ENCODE measurements at places on chromosomes 7 and 10.

DNA sequence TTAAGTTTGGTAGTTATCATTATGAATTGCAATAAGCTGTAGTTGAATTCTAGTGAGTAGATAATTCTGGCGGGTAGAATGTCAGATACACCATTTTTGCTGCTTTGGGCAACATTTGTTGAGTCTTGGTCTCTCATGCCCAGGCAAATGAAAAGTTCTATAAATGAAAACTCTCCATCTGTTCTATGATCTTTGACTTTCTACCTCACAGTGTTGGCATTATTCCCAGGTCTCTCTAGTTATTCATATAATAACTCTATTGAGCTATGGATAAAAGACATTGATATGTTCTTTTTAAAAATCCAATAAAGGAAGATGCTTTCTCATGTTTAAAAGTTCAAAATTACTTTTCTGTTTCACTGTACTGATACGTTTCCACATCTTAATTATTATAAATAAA lies 415.3 kb upstream of the SEMA3D start:
- peak; percentile 5 for DNase-seq

GRCh38 chr10:124198871-124199270 lies 105.5 kb upstream of the CHST15 start:
- no peak for DNase-seq

DNA sequence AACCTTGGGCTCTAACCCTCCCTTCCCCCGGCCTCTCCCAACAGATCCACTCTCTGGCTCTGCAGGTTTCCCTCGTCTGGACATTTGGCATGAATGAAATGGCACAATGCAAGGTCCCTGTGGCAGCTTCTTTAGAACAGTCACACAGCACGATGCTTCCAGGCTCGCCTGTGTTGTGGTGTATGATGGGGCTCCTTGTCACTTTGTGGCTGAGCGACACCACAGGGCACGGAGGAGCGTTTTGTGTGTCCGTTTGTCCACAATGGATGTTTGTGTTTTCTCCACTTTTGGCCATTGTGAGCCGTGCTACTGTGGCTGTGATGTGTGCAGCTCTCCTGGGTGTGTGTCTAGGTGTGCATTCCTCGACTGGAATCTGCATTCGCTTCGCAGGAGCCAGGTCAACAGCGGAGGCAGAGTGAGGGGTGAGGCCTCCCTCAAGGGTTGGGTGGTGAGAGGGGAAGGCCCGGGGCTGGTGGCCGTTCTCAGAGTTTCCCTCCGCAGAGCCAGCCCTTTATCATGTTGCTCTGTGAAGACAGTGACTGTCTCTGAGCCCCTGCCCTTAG lies 22.3 kb upstream of the SHH start:
- DNase-seq = no peak

- DNase-seq = no peak
Observed at GRCh38 chr7:121219026-121219425, 109.8 kb upstream of the WNT16 start.

DNA sequence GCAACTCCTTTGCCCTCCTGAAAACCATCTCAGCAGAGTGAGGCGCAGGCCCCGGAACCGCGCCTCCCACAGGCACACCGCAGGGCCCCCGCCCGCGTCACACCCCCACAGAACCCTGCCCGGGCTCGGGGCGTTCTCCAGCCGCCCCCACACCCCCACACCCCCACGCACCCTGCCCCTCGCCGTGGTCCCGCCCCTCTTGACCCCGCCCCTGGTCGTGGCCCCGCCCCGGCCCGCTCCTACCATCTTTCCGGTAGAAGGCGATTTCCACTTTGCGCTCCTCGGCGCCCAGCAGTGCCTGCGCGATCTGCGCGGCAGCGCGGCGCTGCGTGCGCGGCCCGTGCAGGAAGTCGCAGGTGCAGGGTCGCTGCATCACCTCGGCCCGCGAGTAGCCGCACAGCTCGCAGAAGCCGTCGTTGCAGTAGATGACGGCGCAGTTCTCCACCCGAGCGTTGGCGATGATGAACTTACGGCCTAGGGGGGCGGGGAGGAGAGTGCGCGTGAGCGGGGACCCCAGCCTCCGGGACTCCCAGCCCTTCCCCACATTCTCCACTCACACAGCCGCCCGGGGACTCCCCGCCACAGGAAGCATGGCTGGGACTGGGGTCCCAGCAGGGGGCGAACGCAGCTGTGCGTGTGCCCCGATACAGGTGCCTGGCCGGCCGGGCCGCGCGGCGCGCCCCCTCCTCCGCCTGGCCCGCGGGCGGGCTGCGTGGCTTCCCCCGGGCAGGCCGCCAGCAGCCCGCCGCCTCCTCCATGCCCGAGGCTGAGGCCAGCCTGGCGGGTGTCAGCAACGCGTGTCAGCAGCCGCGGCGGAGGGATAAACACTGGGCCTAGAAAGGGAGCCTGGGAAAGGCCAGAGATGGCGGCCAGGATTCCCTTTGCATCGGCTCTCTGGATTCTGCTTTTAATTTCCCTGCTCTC lies 3.4 kb downstream of the KCNH2 start:
- DNase-seq = no peak

- no peak for DNase-seq
Observed at GRCh38 chr7:115293628-115294240, 371.8 kb downstream of the MDFIC start.

DNA sequence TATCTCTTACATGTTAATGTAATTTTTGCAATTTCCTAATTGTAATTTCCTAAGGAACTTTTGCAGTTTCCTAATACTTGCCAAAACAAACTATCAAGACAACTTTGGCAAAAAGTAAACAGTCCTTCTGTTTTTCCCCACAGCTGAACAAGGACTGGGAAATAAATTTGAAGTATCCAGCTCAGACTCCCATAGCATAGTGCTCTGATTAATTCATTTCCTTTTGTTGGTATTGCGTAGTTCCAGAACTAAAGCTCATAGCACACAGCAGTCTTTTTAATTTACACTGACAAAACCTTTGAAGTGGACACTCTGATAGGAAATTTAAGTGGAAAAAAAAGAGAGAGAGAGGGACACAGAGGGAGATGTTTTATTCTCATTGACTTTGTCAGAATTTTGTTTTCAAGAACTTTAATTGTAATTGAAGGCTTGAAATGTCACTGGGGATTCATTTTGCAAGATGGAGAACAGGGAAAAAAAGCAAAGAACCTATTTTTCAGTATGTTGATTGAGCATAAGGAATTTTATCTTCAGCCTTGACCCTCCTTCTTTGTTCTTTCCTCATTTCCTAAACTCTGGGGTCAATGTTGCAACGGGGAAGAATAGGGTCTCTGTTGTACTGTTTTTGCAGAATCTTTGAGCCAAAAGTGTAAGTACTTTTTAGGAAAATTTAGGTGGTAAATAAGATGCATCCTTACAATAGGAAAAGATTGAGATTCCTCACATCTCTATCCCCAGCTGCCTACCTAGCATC lies 232.2 kb upstream of the NPSR1 start:
- DNase-seq = no peak

GRCh38 chr10:126723226-126723625 lies 52.7 kb upstream of the C10orf90 start:
- DNase-seq = no peak

DNA sequence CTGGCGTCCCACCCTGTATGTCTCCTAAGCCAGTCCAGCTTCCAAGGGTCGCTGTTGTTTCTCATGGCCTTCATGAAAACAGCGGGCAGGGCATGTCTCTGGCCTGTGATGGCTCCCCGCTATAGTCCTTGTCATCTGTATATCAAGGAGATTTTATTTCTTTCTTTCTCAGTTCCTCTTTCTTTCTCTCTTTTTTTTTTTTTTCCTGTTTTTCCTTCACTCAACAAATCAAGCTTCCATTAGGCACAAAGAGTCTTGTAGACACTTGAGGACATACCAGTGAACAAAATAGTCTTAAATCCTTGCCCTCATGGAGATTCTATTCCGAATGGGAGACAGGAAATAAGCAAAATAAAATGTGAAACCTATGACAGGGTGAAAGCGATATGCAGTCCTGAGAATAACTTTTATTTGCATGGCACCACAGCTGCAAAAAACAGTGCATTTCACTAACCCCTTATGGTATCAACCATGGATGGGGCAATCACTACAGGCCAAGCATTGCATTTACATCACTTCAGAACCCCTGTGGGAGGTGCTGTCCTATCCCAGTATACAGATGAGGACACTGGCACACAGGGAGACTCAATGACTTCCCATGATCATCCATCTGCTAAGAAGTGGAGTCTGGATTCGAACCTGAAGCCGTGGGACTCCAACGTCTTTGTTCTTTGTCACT lies 50.7 kb downstream of the SYPL1 start:
- no peak for DNase-seq

DNA sequence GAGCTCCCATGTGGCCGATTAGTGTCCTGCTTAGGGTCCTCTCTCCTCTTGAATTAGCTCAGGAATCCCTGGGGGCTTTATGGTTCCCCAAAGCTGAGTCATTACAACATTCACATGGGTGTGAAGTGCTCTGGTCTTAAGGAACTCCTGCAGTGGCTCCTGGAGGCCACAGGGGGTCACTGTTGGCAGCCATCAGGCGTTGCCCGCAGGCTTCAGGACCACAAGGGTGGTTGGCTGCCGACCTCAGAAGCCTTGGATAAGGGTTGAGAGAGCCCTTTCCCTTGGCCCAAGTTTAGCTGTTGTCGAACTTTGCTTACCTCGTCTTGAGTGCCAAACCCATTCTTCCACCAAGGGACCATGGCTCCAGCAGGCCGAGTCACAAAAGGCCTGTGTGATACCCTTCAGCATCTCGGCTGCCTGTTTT lies 61.7 kb downstream of the SH2D4B start:
- peak; percentile 20 for DNase-seq

GRCh38 chr7:77338260-77338659 lies 77.9 kb downstream of the GSAP start:
- no peak for DNase-seq

DNA sequence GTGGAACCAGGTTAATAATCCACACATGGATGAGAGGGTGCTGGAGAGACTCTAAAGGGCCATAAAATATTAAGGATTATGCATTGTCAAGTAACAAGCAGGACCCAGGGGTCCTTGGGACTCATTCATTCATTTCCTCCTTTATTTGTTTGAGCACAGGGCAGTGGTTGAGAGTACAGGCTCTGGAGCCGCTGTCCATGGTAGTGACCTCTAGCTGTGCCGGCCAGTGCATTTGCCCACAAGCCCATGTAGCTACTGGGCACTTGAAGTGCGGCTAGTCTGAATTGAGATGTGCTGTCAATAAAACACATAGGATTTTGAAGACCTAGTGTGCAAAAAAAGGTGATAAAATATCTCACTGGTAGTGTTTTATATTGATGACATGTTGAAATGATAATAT lies 137.6 kb downstream of the C10orf105 start:
- DNase-seq = no peak

DNA sequence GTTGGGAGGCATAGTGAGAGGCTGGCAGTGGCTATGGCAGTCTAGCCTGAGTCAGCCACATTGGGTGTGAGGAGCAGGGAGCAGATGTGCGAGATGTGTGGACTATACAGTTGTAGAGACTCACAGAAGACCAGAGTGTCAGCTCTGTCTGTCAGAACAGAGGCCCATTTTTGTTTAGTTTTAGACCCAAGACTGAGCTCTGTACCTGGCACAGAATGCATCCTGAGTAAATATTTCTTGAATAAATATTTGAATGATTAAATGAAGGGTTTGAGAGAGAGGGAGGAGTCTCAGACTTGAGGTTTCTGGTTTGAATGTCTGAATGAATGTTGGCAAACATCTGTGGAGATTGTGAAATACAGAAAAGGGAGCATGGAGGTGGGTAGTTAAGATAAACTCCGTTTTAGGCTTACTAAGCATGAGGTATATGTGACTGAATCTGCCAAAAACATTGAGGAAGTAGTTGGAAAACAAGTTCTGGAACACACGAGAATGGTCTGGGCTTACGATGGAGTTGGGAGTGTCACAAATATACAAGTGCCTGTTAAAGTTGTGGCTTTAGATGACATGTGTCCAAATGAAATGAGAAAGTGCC lies 3.6 kb downstream of the SEC23IP start:
- peak; percentile 38 for DNase-seq

- no peak for DNase-seq
Observed at GRCh38 chr10:100670828-100671479, 74.4 kb upstream of the PAX2 start.

DNA sequence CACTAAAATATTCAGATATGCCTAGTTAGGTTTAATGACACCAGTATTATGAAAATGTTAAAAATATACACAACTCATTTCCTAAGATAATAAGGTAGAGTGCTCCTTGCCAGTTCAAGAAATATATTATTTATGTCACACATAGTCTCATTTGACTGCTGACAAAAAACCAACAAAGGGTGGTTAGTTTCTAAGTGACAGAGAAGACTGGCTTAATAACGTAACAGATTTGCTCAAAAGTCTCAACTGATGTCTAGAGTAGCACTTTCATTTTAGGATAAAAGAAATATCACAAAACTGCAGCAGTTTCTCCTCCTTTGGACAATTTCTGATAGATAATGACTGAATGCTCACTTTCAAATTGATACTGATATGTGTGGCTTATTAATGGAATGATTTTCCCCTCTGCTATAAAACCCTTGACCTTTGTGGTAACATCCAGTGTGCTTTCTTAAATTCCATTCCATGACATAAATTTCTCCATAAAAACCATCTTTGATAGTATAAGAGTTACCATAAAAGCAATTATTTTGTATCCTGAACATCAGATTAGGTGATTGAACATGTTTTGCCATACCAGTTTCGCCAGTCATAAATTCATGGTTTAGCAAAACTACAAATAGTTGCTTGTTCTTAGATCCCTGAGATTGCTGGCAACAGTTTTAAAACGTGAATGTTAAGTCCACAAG lies 94.2 kb downstream of the NRBF2 start:
- no peak for DNase-seq

DNA sequence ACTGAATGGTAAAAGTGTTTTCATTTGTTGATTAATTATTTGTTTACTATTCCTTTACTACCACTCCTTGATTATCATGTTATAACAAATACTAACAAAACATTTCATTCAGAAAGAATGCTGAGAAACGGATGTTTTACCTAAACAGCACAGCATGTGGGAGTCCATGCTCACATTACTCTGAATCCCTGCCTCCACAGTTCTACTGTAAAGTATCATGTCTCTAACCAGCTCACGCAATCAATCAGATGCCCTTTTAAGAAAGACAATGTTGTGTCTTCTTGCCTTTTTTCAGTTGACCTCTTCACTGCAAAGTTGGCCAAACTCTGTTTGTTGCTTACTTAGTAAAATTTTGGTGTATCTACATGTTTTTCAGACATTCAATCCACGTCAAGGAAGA lies 232.5 kb upstream of the MDFIC start:
- DNase-seq = no peak

- no peak for DNase-seq
Observed at GRCh38 chr10:378230-378929, 243.1 kb downstream of the ZMYND11 start.

Measured in fibroblast of the conjunctiva (primary cell).